ENCODE measurements at places on chromosomes 2 and 18.

GRCh38 chr2:227921648-227922047, 50.2 kb downstream of the DAW1 start:
- no peak for DNase-seq

DNA sequence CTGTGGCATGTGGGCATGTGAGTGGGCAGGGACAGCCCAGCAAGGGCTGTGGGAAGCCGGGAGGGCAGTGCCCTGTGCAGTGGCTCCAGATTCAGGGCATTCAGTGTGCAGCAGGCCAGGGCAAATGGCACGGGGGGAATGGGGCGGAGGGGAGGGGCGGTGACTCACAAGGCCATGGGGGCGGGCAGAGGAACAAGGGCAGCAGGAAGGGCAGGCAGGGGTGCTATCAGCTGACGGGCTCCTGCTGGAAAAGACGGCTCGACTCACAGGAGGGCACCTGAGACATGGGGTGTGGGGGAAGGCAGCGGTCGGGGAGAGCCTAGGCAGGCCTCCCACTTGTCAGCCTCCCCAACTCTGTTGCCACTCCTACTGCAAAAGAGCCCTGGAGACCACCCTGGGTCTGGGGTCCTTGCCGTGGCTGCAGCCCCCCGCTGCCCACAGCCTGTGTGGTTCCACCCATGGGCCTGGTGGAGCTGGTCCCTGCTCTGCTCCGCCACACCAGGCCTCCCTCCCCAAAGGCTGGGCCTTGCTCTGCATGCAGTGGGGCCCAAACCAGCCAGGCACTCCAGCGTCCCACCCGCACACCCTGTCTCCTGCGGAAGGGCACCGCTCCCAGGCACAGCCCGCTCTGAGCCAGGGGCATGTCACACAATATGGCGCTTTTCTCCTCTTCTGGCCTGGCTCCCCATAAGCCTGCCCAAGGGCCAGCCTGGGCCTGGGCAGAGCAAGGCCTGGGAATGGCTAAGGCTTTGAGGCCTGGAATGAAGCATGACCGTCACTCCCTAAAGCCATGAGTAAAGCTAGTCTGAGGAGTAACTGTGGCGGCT, 25.9 kb downstream of the HS6ST1 start:
- DNase-seq: no peak

GRCh38 chr18:5152343-5153020, 44.6 kb downstream of the AKAIN1 start:
- no peak for DNase-seq

- DNase-seq: no peak
Measured at GRCh38 chr2:104158191-104158590, 695.7 kb upstream of the POU3F3 start.
